Suppressor macrophage treated with lipopolysaccharide for 1 hour (primary cell): ENCODE measurements at places on chromosomes 7 and 10.
A peak's percentile ranks its signal among the peaks of the same experiment; 100 is the strongest.

DNA sequence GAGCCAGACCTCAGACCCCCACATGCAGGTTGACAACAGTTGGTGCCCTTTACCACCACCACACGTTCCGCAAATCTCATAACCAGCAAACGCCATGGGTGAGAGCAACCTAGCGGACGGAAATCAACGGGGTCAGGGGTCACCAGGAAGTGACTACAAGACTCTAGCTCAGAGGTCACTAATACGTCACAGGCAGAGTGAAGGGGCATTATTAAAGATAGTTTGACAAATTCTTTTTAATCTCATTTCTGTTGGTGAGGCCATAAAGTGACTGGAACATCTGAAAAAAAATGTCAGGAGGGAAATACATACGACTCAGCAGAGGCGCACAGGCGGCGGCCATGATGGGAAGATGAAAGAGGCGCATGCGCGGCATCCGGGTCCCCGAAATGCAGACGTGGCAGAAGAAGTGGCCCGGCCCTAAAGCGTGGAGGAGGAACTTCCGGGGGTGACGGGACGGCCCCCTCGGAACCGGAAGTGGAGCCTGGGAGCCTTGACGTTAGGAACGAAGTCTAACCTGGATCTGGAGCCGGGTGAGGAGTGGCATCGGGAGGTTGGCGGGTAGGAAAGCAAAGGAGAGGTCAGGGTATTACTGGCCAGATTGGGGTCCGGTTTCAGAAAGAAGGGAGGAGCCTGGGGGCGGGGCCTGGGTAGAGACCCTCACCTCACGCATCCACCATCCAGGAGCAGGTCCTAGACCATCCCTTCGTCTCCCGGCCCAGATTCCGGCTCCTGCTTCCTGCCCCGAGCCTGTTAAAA, at the start of gene SEC24C:
TSS of gene SEC24C (plus strand) at position 468 of the 759 bp plus-strand sequence. CDS start 2,461 bp downstream, outside the sequence.
- DNase-seq, result peak; percentile 98

- DNase-seq, result no peak
Measured at GRCh38 chr10:111290649-111291048, 213.8 kb downstream of the ADRA2A start.

DNA sequence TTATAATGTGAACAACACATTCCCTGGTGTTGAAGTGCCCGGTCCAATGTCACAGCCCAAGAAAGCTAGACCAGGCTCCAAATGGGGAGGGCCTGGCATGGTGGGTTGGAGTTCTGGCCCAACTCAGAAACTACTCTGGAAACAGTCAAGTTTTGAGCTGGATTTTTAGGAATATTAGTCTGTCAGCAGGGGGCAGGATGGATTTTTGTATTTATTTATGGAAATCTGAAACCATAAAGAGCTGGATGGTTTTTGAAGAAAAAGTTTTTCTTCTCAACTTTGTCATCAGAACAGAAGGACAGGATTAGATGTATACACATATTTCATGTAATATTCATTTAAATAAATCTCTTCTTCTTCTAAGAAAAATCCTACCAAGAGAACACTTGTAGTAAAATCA, 97.5 kb downstream of the POU6F2 start:
- DNase-seq, result no peak

GRCh38 chr7:36638140-36638539, 86.2 kb downstream of the AOAH start:
- DNase-seq, result no peak
